ENCODE measurements at places on chromosomes 12 and 14.

DNA sequence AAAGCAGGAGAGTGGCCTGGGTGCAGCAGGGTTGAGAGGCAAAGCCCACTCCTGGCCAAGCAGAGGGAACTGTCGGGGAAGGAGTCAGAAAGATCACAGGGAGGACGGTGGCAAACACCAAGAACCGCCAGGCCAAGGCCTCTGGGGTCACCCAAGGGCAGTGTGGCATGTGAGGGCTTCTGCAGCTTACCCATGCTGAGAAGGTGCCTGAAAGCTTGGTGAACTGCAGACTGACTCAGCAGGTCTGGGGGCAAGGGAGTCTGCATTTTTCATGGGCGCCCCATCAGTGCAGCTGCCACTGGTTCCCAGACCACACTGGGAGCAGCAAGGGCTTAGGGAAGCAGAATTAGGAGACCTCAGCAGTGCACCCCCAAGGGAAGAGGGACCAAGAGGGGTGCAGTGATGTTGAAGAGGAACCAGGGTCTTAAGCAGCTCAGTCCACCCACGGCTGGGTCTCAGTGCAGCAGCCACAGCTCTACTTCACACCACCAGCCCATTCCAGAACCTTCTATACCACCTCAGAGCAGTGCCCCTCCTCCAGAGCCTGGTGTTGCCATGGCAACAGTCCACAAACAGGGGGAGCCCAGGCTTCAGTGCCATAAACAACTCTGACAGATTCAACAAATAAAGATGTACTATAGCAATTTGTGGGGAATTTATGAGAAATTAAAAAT, 59.4 kb downstream of the ITPK1 start:
- DNase-seq = no peak

DNA sequence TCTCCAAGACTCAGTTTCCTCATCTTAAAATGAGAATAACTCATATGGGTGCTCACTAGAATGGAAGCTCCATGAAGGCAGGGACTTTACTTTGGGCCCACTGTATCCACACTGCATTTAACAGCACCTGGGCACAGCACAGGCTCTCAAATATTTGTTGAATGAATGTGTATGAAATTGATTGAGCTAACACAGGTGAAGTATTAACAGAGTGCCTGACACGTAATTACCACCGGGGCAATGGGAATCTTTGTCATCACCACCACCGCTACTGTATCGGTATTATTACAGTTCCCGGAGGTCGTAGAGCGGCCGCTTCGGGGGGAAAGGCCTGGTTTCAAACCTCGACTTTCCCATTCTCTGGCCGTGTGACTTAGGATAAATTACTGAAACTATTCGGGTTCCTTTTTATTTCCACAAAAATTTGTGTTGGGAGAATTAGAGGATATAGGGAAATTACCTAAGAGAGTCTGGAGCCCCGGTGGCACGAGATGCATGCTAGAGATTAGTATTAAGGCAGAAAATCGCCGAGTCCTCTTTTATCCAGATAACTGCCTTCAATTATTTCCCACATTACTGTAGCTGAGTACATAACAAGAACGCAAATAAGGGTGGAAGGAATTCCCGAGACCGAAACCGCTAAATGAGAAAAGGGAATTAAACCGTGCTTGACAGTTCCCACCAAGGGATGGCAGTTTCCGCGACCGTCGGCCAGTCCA, 1.0 kb upstream of the RIC8B start:
- DNase-seq = no peak

DNA sequence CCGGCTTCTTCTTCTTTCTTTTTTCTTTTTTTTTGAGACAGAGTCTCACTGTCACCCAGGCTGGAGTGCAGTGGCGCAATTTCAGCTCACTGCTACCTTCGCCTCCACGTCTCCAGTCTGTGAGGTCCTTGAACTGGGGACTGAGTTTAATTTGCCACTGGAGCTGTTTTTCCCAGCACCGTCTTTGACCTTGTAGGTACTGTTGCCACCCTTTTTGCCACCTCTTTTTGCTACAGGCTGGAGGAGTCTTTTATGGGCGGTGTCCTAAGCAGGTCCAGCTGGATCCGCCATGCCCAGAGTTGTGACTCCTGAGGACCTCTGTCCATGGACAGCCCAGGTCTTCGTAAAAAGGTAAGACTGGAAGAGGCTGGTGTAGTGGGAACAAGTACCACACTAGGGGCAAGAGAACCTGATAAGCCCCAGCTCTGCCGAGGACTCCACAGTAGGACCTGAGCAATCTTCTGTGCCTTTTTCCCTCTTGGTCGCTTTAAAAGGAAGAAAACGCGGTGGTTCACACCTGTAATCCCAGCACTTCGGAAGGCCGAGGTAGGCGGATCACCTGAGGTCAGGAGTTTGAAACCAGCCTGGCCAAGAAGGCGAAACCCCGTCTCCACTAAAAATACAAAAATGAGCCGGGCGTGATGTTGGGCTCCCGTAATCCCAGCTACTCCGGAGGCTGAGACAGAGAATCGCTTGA, 946 bp downstream of the RNU4-2 start:
- DNase-seq = peak; percentile 31

DNA sequence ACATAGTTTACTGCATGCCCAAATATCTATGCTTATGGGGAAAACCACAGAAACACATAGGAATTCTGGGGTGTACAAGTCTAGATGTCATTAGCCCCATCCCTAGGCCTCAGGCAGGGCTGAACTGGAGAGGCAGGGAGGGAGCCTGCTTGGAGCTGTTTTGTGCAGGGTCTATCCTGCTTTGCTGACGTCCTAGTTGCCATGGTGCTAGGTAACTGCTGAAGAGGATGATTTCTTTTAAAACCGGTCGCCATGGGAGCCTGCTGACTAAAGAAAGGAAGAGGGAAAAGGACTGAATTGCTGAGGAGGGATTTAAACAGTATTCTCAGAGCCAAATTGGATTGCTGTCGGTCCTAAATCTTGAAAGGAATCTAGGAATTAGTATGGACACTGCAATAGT, 10.7 kb downstream of the GPR19 start:
- DNase-seq = no peak

DNA sequence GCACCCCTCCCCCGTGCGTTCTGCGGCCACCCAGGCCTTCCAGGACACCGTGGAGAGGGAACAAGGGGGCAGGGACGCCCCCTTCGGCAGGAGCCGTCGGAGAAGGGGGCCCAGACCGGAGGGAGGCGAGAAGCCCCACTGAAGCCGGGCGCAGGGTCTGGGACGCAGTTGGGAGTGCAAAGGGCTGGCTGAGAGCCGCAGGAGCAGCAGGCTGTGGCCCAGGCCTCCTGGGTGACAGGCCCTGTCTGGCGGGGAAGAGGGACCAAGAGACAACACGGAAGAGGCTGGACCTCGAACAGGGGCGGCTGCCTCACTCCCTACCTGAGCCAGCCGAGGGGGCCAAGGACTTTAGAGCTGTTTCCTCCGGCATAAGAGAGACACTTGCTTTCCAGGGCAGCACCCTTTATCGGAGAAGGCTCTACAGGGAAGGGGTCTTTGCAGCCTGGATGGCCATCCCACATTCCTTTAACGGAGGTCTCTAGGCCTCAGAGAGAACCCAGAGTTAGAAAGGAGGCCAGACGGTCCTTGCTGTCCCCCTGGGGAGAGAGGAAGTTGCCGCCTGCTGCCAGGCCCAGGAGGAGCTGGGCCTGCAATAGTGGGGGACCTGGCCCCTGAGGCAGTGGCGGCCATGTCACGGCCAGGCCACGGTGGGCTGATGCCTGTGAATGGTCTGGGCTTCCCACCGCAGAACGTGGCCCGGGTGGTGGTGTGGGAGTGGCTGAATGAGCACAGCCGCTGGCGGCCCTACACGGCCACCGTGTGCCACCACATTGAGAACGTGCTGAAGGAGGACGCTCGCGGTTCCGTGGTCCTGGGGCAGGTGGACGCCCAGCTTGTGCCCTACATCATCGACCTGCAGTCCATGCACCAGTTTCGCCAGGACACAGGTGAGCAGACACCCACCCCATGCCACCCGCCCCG, 1.3 kb downstream of the DTX1 start:
- no peak for DNase-seq

- no peak for DNase-seq
Observed at GRCh38 chr14:73276836-73277235, 39.5 kb downstream of the PAPLN start.

DNA sequence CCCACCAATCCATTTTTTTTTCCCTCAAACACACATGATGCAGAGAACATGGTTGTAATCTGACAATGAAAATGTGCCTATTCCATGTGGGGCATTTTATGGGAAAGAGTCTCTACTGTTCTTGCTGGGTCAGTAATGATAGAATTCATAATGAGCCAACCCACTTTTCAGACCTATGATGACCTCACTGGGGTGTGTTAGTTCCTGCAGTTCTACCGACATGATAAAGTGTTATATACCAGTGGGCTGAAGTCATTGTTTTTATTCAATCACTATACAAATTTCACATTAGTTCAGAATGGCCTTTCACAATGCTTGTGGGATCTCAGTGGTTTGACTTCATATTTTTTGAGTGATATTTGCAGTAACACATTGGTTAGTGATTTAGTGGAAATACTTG, 47.5 kb downstream of the PPFIBP1 start:
- DNase-seq = no peak

GRCh38 chr12:111342376-111342775, 26.5 kb downstream of the PHETA1 start:
- DNase-seq = no peak
